ENCODE measurements at places on chromosomes 6 and 20.

DNA sequence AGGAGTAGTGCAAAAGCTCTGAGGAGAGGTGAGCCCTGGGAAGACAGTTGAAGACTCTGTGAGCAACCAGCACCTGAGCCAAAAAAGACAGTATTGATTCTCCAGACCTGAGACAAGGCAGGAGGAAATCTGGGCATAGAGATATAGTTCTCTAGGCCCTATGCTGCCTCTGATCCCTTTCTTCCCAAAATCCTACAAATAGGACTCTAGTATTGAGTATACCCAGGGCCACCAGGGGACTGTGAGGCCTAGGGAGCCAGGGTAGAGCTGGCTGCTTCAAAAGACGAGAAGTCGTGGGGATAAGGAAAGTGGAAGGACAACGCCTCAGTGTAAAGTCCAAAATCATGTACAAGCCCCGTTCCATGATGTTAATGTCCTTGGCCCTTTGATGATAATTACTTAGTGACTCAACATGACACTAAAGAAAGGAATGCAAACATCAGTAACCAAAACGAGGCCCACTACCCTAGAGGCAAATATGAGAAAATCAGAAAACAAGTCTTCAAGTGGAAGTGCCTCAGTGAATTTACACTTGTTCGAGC is 197.3 kb upstream of the PROKR2 start:
- DNase-seq, result peak; percentile 97

DNA sequence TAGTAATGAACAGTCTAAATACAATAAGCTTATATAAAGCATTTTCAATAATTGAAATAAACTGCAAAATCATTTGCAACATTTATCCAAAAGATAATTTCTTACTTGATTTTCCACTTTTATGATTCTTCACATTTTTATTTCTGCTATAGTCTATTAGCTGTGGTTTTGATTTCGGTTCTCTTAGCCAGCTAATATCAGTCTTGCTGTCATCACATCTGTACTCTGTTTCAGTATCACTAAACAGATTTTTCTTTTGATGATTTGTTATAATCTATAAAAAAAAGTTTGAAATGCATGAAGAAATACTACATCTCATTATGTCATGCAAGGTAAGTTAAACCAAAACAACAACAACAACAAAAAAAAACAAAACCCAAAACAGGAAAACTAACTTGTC is 53.2 kb downstream of the SYCP2 start:
- DNase-seq, result no peak

DNA sequence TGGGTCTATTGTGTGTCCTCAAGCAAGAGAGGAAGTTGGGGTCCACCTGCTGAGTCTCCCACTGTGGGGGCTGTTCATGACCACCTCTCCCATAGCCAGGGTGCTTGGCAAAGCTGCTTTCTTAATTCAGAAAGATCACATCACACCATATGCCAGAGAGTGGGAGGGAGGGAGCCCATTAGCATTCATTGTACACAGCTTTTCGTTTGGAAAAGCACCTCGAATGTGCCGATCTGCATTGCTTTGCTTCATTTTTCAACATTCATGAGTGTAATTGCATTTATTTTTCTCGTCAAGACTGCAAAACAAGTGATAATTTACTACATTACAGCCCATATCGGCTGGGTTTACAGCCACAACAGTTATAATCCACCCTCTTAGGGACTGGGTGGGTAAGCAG is 327.3 kb downstream of the PTPRT start:
- no peak for DNase-seq

- DNase-seq, result peak; percentile 79
Measured at GRCh38 chr6:46042355-46042999, 26.8 kb upstream of the CLIC5 start.

DNA sequence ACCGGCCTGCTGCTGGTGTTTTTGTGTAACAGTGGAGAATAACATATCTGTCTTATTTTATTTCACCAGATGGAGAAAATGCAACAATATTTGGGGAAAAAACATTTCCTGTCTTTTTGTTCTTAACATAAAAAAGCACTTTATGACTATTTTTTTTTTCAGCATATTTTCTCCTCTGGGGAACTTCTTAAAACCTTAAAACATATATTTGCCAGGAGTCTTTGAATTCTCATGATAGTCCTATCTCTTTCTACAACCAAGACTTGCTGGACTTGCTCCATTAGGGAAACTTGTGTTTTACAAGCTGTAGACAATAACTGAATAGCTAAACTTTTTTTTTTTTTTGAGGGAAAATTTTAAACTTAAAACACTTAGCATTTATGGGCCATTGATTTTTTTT is 98.6 kb upstream of the PRDM1 start:
- no peak for DNase-seq

GRCh38 chr20:3044336-3044965 is 1.0 kb downstream of the GNRH2 start:
- no peak for DNase-seq

DNA sequence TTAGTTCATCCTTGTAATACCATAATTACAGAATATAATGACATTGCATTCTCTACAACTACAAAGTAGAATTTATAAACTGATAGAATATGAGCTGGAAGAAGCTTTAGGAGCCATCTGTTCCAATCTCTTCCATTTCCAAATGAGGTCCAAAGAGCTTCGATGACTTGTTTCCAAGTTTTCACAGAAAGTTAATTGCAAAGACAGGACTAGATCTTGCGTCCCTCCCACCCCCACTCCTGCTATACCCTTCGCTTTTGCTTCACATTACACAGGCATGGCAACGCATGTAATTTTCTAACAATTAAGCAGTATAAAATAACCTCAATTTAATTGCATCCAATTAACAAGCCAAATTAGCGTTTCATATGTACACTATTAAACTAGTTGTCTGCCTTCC is 7.0 kb downstream of the HIVEP2 start:
- DNase-seq, result no peak

DNA sequence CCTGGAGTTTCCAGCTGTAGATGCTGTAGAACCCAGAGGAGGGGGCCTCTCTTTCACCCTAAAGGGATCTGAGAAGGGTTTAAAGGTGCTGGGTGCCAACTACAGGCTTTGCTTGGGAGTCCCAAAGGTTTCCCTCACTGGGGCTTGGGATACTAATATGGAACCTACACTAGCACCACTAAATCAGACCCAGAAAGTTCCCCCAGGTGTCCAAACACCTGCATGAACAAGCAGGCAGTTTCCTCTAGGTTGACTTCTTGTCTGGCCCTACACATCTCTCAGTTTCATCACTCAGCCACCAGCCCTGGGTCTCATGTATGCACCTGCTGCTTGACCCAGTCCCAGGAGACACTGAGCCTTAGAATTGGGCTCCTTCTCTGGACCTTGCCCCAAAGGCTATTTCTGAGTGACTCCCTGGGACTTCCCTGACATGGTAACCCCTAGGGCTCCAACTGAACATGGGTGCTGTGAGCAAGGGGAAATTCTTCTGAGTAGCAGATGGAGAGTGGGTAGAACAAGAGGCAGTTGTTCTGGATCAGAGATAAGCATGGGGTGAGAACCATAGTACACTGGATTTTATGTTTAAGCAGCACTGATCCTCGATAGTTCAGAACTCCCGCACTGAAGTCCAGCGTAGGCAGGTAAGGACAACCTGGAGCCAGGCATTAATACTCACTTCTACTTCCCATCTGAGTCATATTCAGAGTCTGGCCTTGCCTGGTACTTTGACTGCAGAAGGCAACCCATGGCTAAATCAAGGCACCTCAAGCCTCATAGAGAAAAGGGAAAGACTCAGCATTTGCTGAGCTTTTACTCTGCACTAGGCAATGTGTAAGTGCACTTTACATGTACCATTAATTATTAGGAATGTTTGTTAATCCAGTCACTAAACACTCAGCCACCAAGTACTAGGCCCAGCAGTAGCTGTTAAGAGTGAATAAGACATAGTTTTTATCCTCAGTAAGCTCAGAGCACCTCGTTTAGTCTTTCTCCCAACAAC is 16.8 kb downstream of the BCL2L1 start:
- DNase-seq, result peak; percentile 73

DNA sequence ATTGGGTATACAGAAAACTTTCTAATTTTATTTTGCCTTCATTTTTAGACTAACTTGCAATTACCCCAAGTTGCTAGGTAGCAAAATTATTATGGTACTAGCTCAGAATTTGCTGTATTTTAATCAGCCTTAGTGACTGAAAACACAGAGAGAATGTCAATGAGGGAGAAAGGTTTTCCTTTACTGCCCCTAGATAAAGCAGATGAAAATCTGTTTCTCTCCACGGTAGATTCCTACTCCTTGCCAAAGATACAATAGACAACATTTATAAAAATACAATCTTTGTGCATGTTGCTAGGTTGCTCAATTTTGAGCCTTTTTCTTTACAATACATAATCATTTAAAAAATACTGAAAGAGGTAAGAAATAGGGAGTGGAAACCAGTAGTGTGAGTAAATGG is 222.2 kb downstream of the BCKDHB start:
- no peak for DNase-seq

- DNase-seq, result no peak
Measured at GRCh38 chr6:127811900-127812570, 88.8 kb downstream of the THEMIS start.

DNA sequence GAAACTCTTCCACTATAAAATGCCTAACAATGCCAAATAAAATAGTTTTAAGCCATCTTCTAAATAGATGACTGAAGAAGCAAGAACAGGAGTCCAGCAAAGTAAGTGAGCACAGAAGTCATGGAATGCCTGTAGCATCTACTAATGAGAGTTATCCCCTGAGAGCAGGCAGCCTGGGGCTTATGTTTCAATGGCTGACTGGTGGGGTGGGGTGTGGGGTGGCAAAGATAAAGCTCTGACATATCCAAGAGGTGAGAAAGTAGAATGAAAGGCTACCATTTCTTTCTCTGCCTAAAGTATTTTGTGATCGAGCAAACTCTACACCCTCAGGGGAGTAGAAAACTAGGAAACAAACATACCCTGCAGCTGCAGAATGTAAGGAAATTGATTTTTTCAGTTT is 348.8 kb downstream of the TFAP2B start:
- no peak for DNase-seq

DNA sequence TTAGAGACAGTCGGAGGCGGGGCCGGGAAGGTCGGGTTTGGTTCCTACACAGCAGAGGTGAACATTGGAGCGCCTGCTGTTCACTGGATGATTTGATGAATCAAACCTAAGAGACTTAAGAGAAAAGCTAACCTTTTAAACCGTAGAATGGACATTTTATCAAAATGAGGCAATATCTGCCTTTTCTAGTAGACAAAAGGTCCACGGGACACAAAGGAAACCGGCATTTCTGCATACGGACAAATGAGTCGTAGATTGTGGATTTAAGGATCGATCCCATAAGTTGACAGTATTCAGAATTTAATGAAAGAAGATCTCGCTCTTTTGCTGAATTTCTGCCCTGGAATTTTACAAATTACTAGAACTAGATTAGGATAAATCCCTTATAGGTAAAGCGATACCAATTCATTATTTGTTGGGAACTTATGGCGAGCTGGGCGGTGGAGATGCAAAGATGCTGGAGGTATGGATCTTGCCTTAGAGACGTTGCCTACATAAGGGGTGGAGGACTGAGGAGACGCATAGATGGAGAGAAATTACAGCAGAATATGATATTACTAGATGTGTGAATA is 400 bp downstream of the PAK1IP1 start:
- DNase-seq, result no peak

Data from small intestine (tissue), 16 donors.